ENCODE measurements at places on chromosomes 2 and 18. TPM values are rescaled to one million over a fixed set of nuclear protein-coding genes. Genes with fewer than 3 reads are reported as not detected.

DNA sequence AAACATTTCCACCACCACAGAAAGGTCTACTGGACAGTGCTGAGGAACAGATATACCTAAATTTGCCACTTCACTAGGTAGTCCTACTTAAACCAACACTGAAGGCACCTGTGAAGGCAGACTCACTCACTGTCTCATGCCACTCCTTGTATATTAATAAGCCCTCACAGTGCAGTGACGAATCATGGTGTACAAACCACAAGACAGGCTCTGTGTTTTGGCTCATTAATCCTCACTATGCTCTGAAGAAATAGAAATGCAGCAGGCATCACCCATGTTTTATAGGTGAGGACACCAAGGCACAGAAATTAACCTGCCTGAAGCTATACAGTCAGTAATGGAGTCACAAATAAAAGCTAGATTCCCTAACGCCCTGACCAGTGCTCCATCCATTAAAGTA is 44.3 kb downstream of the BARD1 start:
- no peak for DNase-seq
- no peaks in the 10 kb centered on the region for H3K27me3 ChIP-seq
- no peak overlapping the region for H3K4me3 ChIP-seq
- no peaks in the 10 kb centered on the region for H3K4me1 ChIP-seq
- H3K36me3 ChIP-seq = peaks cover 30% of the 10 kb centered on the region
- H3K27ac ChIP-seq = no peak overlapping the region

- H3K4me3 ChIP-seq = no peak overlapping the region
- H3K27ac ChIP-seq = no peak overlapping the region
- H3K36me3 ChIP-seq = no peaks in the 10 kb centered on the region
- no peaks in the 10 kb centered on the region for H3K27me3 ChIP-seq
- no peak for DNase-seq
Observed at GRCh38 chr2:19682493-19682892, 219.3 kb downstream of the TTC32 start.

DNA sequence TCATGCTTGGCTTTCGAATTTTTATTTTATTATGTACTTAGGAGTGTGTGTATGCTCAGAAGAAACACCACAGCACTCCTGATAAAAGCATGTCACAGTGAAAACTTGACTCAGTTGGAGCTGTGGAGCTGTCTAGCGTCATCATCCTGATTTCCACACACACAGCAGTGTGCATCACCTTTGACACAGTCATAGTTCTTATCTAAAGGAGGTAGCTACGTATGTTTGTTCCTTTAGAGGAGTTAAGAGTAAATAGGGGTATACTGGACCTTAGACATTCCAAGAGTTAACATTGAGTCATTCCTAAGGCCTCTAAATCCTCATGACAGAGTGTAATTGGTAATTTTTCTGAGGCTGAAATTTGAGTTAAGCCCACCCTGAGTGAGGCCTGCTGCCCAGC is 96.9 kb downstream of the PHLPP1 start:
- H3K27ac ChIP-seq = peak overlapping the region; percentile 77
- H3K36me3 ChIP-seq = no peaks in the 10 kb centered on the region
- H3K4me1 ChIP-seq = peaks cover 27% of the 10 kb centered on the region
- DNase-seq = no peak
- H3K27me3 ChIP-seq = no peaks in the 10 kb centered on the region
- H3K4me3 ChIP-seq = no peak overlapping the region

GRCh38 chr2:8380026-8380425 is 301.8 kb upstream of the ID2 start:
- no peak for DNase-seq
- no peaks in the 10 kb centered on the region for H3K36me3 ChIP-seq
- H3K4me3 ChIP-seq = no peak overlapping the region
- H3K27me3 ChIP-seq = peaks cover 2% of the 10 kb centered on the region
- peaks cover 2% of the 10 kb centered on the region for H3K4me1 ChIP-seq
- no peak overlapping the region for H3K27ac ChIP-seq

- H3K27ac ChIP-seq = no peak overlapping the region
- H3K27me3 ChIP-seq = peaks cover 2% of the 10 kb centered on the region
- H3K4me1 ChIP-seq = peaks cover 13% of the 10 kb centered on the region
- H3K36me3 ChIP-seq = no peaks in the 10 kb centered on the region
- no peak for DNase-seq
Observed at GRCh38 chr2:237964194-237964577, 2.6 kb upstream of the UBE2F start.

DNA sequence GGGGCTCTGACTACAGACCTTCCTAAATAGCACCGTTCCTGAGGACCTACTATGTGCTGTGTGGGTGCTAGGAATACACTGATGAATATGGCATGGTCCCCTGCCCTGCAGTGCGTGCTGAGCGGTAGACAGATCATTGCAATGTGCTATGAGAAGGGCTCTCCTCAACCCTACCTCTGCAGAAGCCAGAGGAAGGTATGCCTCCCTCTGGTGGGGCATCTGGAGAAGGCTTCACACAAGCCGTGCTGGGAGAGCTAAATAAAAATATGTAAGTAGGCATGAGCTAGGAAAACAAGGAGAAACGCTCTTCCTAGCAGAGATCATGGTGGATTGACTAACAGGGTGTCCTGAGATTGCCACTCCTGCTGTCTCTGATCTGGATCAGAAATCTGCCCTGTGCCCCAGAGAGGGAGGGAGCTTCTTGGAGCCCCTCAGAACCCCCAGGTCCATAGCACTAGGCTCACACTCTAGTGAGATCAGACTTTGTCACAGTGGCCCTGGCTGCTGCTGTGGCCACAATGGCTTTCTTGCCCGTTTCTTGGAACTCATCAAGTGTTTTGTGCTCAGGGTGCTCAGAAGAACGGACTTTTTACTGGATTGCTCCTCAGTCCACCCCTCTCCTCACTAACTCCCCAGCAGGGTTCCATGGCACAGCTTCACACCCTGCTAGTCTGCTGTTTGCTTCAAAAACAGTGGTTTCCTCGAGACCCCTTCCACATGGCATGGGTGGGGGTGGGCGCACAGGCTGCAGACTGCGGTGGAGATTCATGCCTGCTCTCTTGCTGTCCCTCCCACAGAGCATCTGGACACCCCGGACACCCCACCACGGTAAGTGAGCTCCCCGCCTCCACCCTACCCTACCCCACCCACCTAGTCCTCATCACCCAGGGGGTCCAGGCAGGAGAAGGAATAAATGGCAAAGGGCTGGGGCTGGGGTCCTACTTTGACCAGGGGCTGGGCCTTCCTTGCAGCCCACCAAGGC is 14.2 kb downstream of the SIGLEC15 start:
- no peak overlapping the region for H3K4me3 ChIP-seq
- no peak overlapping the region for H3K27ac ChIP-seq
- H3K27me3 ChIP-seq = peaks cover 51% of the 10 kb centered on the region

- no peak overlapping the region for H3K27ac ChIP-seq
- H3K4me3 ChIP-seq = no peak overlapping the region
- H3K4me1 ChIP-seq = no peaks in the 10 kb centered on the region
- H3K27me3 ChIP-seq = peaks cover 7% of the 10 kb centered on the region
Observed at GRCh38 chr18:13480571-13481255, 245.6 kb downstream of the FAM210A start.

DNA sequence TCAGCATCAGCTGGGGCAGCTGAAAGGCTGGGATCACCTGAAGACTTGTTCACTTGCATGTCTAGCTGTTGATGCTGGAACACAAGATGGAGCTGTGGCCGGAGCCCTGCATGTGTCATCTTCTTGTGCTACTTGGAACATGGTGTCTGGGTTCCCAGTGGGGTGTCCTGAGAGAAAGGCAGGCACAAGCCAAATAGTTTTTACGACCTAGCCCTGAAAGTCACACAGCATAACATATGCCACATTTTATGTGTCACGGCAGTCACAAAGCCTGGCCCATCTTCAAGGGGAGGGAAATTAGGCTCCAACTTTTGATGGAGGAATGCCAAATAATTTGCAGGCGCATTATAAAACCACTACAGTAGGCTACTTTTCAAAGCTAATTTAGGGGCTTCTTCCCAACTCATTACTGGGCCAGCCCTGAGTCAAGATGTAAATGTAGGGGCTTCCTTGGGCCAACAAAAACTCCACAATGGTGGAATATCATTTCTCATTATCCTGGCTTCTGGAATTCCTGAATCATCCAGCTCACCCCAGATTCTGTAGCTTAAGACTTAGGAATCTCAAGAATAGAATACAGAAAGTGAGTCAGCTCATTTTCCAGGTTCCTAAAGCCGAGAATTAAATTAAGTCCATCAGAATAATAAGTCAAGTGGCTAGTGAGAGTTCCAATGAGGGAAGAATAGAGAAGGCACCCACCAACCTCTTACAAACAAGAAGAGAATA is 543.0 kb downstream of the TNS1 start:
- no peak for DNase-seq
- H3K27ac ChIP-seq = no peak overlapping the region
- H3K27me3 ChIP-seq = no peaks in the 10 kb centered on the region
- H3K4me1 ChIP-seq = peaks cover 13% of the 10 kb centered on the region
- no peaks in the 10 kb centered on the region for H3K36me3 ChIP-seq

GRCh38 chr2:105404736-105405135 is 5.9 kb upstream of the FHL2 start:
- H3K4me1 ChIP-seq = peaks cover 1% of the 10 kb centered on the region
- no peak for DNase-seq
- no peaks in the 10 kb centered on the region for H3K36me3 ChIP-seq
- H3K4me3 ChIP-seq = no peak overlapping the region
- H3K27ac ChIP-seq = no peak overlapping the region

DNA sequence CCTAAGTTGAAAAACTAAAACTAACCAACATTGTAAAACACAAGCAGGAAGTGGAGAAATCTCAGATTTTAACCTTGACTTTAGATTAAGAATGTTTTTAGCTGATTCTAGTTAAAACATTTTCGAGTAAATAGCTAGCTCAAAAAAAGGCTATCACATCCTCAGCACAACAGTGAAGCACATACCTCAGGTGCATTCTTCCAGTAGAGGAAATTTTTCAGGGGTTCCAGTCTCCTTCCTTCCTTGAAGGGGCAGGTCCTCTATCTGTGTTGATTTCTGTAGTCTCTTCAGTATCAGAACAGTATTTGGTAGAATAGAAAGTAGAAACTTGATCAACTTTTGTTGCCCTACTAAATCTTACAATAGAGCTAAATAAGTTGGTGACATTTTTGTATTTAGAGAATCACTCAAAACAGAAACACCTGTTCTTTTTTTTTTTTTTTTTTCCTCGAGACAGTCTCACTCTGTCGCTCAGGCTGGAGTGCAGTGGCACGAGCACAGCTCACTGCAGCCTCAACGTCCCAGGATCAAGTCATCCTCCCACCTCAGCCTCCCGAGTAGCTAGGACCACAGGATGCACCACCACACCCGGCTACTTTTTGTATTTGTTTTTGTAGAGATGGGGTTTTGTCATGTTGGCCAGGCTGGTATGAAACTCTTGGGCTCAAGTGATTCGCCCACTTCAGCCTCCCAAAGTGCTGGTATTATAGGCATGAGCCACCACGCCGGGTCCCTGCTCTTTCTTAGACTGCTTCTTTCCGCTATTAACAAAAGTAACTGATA is 6.9 kb upstream of the GPR155 start:
- DNase-seq = no peak
- H3K27me3 ChIP-seq = peaks cover 13% of the 10 kb centered on the region
- H3K27ac ChIP-seq = no peak overlapping the region

DNA sequence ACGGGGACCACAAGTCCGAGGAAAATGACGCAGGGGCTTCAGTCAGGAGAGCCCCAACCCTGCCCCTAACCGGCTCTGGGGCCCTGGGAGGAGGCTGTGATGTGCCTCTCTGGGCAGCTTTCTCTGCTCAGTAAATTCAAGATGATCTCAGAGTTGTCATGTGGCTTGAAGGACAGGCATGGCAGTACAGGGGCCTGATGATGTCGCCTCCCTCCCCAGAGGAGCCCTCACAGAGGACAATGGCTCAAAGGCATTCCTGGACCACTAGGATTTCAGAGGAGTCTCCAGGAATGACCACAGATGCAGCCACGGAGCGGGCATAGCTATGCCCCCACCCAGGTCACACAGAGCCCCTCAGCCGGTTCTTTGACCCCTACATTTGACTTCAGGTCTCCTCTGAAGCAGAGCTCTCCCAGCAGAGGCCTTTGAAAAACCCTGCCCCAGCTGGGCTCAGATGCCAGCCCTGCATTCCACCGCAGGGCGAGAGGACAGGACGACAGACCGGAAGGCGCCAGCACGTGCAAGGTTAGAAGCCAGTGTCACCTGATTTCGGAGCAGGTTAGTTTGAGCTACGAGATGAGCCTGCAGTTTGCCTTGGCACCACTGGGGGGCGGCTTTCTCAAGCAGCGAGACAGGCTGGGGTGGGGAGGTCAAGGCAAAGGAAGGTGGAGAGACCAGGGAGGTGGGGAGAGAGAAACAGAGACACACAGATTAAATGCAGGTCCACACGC is 39.2 kb downstream of the BIN1 start:
- DNase-seq = peak; percentile 44
- H3K4me3 ChIP-seq = no peak overlapping the region
- no peaks in the 10 kb centered on the region for H3K27me3 ChIP-seq
- peaks cover 3% of the 10 kb centered on the region for H3K36me3 ChIP-seq
- no peaks in the 10 kb centered on the region for H3K4me1 ChIP-seq
- no peak overlapping the region for H3K27ac ChIP-seq

GRCh38 chr2:223952280-223952968 is 4.8 kb upstream of the MRPL44 start:
- H3K4me1 ChIP-seq = peaks cover 9% of the 10 kb centered on the region
- DNase-seq = no peak
- peaks cover 4% of the 10 kb centered on the region for H3K27me3 ChIP-seq
- H3K4me3 ChIP-seq = no peak overlapping the region

DNA sequence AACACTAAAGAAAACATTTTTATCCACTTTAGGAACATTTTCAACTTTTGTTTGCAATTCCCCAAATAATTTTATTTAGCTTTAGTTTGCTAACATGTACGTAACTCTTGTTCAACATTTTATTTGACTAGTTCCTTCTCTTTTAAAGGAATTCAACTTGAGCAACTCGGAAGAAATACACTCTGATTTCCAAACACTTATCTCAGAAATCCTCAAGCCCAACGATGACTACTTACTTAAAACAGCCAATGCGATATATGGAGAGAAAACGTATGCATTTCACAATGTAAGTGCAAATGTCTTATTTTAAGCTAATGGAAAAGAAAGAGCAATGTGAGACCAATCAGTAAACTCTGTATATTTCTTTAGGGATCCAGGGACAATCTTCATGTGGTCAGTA is 10.1 kb downstream of the SERPINB10 start:
- H3K4me3 ChIP-seq = no peak overlapping the region
- no peaks in the 10 kb centered on the region for H3K36me3 ChIP-seq
- H3K27me3 ChIP-seq = peaks cover 26% of the 10 kb centered on the region
- peaks cover 1% of the 10 kb centered on the region for H3K4me1 ChIP-seq
- no peak overlapping the region for H3K27ac ChIP-seq

The MRO gene
- total RNA-seq = not detected

The MARCO gene
- not detected for total RNA-seq

The DCC gene
- 8.4 TPM for total RNA-seq

The EVA1A gene
- 11.5 TPM for total RNA-seq

The ACTR2 gene
- total RNA-seq = 193 TPM
